ENCODE measurements at places on chromosomes 3 and 15. TPM values are rescaled to one million over a fixed set of nuclear protein-coding genes. Genes with fewer than 3 reads are reported as not detected.
A peak's percentile ranks its signal among the peaks of the same experiment; 100 is the strongest.

The ASB14 gene
- not detected for total RNA-seq

GRCh38 chr3:132660811-132661070 is 612 bp downstream of the UBA5 start:
- DNase-seq = no peak

The GOLGA8T gene
- total RNA-seq = not detected

The CLASP2 gene
- 58.5 TPM for total RNA-seq

The PROK2 gene
- 0.25 TPM for total RNA-seq

The HERC2 gene
- 58.4 TPM for total RNA-seq

DNA sequence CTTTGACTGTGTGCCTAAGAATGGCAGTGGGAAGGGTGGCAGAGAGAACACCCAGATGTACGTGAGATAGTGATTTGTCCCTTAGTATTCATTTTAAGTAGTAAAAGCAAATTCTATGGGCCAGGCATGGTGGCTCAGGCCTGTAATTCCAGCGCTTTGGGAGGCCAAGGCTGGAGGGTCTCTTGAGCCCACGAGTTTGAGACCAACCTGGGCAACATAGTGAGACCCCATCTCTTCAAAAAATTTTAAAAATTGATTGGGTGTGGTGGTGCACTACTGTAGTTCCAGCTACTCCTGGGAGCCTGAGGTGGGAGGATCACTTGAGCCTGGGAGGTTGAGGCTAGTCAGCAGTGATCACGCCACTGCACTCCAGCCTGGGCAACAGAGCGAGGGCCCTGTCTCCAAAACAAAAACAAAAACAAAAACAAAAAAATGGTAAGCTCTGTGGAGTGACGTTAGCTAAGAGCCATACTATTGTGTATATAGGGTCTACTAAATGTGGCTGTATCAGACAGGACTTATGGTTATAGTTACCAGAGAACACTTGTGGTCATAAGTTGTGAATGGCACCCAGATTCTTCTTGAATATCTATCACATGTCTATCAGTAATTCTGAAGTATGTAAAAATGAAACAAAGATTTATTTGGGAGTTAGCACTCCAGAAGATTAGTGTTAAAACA is 171.5 kb downstream of the TCF12 start:
- DNase-seq = no peak

The DUOX2 gene
- total RNA-seq = 0.28 TPM

- DNase-seq = no peak
These were observed 29.3 kb downstream of the MAP2K5 start for GRCh38 chr15:67571648-67572415.

GRCh38 chr3:194343561-194343893 is 7.6 kb downstream of the CPN2 start:
- DNase-seq = no peak

DNA sequence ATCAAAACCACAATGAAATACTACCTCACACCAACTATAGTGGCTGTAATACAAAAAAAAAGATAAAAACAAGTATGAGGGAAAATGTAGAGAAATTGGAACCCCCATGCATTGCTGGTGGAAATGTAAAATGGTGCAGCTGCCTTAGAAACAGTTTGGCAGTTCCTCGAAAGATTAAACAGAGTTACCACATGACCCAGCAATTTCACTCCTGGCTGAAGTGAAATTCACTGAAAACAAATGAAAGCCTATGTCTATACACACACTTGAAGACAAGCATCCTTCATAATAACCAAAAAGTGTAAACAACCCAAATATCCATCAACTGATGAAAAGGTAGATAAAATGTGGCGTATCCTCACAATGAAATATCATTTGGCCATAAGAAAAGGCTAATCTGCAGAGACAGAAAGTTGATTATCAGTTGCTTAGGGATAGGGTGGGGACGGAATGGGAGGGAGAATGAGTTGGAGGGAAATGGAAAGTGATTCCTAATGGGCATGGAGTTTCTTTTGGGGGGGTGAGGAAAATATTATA is 20.1 kb upstream of the RASA2 start:
- no peak for DNase-seq

DNA sequence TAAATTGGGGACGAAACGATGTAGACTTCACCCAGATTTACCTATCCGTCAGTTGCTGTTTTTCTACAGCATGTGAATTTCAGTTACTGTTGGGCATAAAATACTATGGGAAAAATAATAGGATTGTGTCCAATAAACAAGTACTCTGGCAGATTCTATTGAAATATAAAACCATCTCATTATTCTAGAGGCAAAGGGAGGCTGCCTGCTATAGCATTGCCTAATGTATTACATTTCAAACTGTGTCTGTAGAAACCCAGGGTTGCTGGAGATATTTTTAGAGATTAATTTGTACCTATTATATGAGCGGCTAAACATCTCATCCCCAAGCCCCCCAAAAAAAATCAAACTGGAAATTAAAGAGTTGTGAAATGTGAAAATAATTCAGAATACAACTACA is 159.6 kb upstream of the IL12A start:
- no peak for DNase-seq

DNA sequence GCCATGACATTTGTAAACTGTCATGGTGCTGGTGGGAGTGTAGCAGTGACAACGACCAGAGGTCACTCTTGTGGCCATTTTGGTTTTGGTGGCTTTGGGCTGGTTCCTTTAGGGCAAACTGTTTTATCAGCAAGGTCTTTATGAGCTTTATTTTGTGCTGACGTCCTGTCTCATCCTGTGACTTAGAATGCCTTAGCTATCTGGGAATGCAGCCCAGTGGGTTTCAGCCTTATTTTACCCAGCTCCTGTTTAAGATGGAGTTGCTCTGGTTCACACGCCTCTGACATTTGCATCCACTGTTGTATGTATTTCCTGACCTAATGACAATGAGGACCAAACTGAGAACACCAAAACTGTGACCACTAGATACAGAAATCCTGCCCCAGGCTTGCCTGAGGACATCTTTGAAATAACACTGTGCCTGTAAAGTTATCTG is 37.6 kb downstream of the RAB8B start:
- DNase-seq = no peak

The QRICH1 gene
- total RNA-seq = 92.1 TPM

GRCh38 chr15:58058729-58059128 is 6.8 kb downstream of the ALDH1A2 start:
- no peak for DNase-seq

The OSBPL10 gene
- total RNA-seq = 89.3 TPM

DNA sequence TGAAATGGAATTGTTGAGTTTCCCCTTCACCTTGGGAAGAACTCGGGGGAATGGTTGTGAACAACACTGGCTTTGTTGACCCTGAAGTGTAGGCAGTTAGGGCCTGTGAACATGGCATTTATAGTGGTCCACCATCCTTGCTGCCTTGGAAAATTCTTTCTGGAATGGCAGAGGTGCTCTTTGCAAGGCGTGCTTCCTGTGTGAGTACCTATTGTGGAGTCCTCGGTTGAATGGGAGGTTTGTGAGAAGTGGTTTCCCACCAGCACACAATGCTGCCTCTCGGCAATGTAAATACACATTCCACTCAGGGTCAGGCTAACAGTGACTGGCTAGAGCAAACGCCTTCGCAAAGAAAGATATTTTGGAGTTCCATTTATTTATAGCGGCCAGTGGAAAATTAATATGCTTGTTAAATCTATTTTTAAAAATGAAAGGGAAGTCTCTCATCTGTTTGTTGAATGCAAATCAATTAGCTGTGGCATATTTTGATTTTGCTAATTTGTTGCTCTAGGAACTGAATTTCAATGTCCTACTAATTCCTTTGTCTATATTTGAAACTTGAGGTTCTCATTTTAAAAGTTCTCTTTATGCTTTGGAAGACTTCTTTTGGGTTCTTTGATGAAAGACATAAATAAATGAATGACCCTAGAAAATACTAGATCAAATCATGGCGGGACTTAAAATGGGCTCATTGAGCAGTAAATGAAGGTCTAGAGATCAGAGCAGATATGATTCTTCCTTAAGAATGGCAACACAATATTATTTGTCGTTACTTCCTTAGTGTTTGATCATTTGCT is 59.5 kb downstream of the FNDC3B start:
- DNase-seq = no peak

DNA sequence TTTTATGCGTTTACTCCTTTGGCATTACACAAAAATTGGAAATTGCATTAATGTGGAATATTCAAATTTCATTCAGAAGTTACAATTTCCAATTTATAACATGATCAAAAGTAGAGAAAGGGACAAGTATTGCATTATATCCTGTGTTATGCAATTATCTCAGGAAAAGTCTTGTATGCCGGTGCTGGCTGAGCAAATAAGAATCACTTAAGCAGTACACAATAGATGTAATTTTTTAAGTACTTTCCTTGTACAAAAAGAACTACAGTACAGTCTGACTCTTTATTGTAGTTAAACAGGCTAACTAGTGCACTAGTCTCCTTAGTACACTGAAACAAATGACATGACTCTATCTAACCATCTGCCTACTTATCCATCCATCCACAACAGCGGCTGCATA is 493.2 kb upstream of the KCNMB2 start:
- DNase-seq = no peak

The CPLX3 gene
- not detected for total RNA-seq

- peak; percentile 86 for DNase-seq
These were observed 6.8 kb downstream of the RARRES1 start for GRCh38 chr3:158725348-158726011.

- no peak for DNase-seq
These were observed 4.4 kb downstream of the SH3BP5 start for GRCh38 chr3:15327941-15328340.

The TXNRD3 gene
- 12.1 TPM for total RNA-seq

DNA sequence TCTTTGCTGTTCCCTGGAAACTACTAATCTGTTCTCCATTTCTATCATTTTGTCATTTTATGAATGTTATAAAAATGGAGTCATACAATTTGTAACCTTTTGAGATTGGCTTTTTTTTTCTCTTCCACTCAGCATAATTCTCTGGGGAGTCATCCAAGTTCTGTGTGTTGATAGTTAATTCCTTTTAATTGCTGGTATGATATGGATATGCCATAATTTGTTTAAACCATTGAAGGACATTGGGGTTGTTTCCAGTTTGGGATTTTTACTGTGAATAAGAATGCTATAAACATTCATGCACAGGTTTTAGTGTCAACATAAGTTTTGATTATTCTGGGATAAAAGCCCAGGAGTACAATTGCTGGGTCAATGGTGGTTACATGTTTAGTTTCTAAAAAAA is 279.4 kb downstream of the WNT5A start:
- no peak for DNase-seq

DNA sequence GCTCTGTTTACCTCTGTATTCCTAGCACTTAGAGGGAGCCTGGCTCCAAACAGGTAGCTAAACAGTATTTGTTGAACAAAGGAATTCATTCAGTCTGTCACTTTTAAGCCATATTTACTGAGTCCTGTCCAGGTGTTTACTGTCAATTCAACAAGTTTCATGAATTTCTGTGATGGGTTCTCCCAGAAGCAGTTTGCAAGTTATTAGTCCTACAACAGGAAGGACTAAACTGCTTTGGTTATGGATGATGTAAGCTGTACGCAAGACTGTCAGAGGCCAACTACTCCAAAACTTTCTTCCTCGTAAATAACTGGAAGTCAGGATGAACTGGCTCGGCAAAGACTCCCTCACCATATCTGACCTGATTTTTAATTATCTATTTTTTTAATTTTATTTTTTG is 25.1 kb downstream of the STIMATE start:
- no peak for DNase-seq

DNA sequence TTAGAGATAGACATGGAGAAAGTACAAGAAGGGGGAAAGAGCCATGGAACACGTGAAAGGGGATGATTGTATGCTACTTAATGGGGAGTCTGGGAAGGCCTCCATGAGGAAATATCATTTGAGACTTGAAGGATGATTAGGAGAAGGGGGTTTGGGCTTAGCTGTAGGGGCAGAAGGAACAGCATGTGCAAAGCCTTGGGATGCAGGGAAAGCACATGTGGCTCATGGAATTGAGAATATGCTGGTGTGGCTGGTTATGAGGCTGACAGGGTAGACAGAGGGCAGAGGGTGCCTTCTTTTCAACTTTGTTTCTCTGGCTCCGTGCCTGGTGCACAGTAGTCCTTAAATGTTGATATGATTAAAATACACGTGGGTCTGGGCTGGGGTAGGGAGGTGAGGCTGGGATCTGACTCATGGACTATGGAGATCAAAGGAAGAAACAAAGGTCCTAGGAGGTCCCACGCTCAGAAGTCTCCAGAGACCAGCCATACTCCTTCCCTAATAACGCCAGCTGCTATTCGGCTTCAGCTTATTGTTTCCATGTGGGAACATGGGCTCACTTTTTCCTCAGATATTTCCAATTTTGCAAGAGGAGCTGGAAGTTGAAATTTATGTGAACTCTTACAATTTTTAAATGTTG is 1.1 kb downstream of the GTF2E1 start:
- no peak for DNase-seq

- no peak for DNase-seq
These were observed 130.4 kb downstream of the PPM1L start for GRCh38 chr3:160886421-160886820.

The MYO5C gene
- 41.6 TPM for total RNA-seq

- DNase-seq = no peak
These were observed 125.8 kb downstream of the LPP start for GRCh38 chr3:188279502-188280335.

DNA sequence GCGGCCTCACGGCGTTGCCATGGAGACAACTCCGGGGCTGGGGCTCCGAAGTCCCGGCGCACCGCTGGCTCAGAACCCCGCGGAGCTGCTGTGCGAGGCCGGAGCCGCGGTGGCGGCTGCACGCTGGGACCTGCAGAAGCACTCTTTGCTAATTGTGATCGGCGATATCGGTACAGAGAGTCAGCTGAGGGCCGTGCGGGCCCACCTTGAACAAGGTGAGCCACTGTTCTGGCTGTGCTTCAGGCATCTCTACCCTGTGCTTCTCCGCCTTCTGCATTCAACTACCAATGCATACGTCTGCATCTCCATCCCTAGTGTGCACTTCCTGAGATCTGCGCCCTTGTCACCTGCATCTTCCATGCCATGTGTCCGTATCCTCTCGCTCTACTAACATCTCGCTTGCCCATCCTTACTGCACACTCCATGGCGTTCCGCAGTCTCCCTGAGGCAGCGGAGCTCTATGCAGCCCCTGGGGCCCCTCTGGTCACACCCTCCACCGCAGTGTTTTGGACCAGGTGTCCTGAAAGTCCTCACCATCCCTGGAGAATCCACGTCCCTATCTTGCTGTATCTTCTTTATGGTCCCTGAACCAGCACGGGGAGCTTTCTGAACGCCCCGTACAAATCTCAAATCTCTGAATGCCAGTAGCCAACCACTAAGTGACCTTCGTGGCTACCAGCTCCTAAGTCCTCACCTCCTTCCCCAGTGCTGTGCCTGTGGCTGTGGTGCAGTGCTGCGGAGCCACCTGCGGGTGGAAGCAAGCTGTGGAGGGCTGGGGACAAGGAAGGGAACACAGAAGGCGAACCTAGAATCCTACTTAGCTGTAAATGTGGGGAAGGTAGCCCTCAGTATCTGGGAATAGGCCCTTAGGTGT is 6.2 kb upstream of the MAP1A start:
- DNase-seq = no peak

DNA sequence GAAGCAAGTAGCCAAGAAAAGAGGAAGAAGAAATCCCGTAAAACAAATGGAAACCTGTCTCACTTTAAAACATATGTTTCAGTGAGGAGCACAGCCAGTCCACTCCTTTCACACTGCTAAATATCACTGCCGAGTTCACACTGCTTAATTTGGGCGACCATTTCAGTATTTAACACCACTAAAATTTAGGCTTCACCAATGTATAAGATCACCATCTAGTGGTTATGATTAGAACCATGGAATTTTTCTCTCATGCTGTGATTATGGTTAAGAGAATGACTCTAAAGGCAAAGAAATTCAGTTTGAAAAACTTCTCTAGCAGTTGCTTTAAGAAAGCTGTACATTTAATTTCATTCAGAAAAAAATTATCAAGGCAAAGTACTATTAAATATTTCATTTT is 16.6 kb downstream of the SLC4A7 start:
- DNase-seq = peak; percentile 46

GRCh38 chr3:191328962-191329653 is at the start of gene CCDC50:
CCDC50 (plus strand) TSS chr3:191329394; CDS start chr3:191329675, 281 bp downstream.
- DNase-seq = peak; percentile 91

Measured in kidney (tissue), 22 donors.